ENCODE measurements at places on chromosomes 3 and 15.

GRCh38 chr15:77181305-77182074, 110.6 kb upstream of the TSPAN3 start:
- DNase-seq = no peak

DNA sequence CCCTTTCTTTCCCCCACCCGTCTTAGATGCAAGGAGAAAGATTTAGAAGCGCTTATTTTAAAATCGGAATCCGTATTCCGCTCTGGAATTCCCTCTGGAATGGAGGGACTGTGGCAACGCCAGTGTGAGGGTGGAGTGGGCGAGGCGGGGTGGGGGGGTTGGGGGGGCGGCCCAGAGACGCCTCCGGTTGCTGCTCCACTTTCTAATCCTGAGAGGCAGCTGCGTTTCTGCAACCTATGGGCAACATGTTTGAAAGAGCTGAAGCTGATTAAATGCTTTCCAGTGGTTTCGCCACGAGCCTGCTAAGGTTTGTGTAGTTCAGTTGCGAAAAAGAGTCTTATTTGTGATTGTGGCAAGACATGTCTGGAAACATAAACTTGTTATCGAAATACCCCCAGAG, at the start of gene CCK:
Gene CCK, minus strand, starts transcription at position 101 of the 400 bp plus-strand sequence. CDS start 2,555 bp downstream, outside the sequence.
- DNase-seq = no peak

- DNase-seq = no peak
These were observed 12.4 kb upstream of the RAB11A start for GRCh38 chr15:65856821-65857455.

DNA sequence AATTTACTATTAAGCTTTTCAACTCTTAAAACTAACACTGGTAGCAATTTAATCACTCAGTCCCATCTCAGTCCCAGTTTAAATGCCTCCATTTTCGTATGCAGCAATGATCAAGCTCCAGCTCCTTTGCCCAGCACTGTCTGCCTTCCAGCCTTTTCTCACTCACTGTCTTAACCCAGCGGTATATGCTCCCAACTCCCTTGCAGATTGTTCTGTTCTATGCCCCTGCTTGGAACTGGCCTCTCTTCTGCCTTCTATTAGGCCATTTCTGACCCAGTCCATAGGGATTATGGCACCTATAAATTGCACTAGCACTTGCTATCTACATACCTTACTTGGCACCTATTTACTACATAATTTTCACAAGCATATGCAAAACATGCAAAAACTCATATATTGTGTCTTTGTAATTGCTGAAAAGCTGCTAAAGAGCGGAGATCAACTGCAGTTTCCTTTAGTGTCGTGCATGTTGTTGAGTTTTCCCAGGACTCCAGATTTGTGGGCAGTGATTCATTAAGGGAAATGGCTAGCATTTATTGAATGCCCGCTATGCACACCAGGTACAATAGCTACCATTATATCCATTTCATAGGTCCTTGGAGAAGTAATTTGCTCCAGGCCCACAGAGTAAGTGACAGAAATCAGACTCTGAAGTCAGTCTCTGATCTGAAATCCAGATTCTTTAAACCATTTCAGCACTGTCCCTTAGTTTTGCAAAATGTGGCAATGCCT, 24.4 kb downstream of the CRBN start:
- no peak for DNase-seq

DNA sequence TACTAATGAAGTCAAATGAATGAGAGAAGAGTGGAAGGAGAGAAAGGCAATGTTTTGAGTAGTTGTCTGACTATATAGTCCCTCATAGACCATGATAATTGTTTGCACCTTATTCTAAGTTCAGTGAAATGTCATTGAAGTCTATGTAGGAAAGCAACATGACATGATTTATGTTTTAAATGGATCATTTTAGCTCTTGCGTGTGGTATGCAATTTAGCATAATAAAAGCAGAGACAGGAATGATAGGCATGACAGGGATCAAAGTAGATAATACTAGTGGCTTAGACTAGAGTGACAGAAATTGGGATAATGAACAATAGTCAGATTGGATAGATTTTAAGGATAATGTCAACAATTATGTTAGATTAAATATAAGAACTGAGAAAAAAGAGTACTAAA, 132.5 kb downstream of the PYDC2 start:
- no peak for DNase-seq
